ENCODE measurements at places on chromosomes 11 and 22. TPM values are rescaled to one million over a fixed set of nuclear protein-coding genes. Genes with fewer than 3 reads are reported as not detected.

The OR2AG1 gene
- not detected for total RNA-seq

The APOL5 gene
- total RNA-seq, result not detected

DNA sequence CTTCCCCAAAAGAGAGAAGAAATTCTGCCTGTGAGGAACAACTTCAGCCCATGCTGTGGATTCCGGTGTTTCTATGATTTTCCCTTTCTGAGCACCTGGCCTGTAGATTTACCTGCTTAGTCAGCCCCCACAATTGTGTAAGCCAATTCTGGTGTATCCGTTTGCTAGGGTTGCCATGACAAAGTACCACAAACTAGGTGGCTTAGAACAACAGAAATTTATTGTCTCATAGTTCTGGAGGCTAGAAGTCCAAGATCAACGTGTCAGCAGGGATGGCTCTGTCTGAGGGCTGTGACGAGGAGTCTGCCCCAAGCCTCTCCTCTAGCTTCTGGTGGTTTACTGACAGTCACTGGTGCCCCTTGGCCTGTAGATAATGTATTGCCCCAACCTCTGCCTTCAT, 15.9 kb upstream of the CYB5R2 start:
- DNase-seq, result no peak

DNA sequence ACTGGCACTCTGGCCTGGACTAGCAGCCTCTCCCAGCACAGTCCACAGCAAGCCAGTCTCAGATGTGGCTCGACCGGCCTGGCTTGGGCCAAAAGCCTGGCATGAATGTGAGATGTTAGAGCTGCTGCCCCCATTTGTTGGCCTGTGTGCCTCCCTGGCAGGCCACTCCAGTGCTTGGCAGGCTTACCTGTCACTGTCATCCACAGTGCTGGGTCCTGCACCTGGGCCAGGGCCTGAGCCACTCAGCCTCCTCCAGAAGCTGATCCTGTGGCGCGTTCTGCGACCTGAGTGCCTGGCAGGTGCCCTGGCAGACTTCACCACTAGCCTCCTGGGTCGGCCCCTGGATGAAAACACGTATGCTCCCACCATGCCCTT, 36.1 kb downstream of the RRP8 start:
- no peak for DNase-seq

- no peak for DNase-seq
Observed at GRCh38 chr22:22168190-22168940, 76.2 kb upstream of the VPREB1 start.

DNA sequence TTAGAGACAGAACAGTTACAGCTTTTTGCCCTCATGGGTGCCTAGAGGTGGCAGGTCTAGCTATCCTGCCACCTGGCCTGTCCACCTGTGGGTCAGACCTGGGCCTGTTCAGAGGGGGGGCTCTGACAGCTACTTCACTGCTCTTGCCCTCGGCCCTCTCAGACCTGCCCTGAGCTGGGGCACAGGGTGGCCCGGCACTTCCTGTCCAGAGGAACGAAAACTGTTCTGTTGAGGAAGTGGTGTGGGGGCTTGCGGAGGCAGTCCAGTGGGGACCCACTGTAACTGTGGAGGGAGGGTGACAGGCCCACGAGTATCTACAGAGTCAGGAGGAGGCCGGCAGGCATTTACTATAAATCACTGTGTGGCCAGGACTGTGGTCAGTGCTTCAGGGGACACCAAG, 16.2 kb downstream of the TESMIN start:
- DNase-seq, result no peak

Measured in cardiac septum (tissue), 1 donor.